ENCODE measurements at places on chromosomes 3 and 15.

GRCh38 chr15:33742800-33743199 is 225.5 kb upstream of the CHRM5 start:
- peak; percentile 52 for DNase-seq

GRCh38 chr3:153260681-153261080 is 98.7 kb downstream of the RAP2B start:
- DNase-seq: no peak

GRCh38 chr15:69760890-69761568 is 308.4 kb downstream of the RPLP1 start:
- DNase-seq: peak; percentile 91

DNA sequence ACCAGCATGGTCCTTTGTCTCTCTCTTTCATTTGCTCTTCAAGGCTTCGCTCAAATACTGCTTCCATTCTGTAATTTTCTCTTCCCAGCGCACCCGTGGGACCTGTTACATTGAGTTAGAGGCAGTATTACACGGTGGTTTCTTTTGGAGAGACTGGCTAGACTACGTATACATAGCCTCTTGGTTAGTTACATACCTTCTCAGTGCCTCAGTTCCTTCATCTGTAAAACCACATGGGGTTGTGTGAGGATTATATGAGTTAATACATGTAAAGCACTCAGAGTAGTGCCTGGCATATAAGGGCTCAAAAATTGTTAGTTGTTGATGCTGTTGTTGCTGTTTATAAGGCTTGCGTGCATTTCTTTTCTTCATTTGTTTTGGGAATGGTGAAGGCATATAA is 33.8 kb downstream of the UBE2E2 start:
- no peak for DNase-seq

DNA sequence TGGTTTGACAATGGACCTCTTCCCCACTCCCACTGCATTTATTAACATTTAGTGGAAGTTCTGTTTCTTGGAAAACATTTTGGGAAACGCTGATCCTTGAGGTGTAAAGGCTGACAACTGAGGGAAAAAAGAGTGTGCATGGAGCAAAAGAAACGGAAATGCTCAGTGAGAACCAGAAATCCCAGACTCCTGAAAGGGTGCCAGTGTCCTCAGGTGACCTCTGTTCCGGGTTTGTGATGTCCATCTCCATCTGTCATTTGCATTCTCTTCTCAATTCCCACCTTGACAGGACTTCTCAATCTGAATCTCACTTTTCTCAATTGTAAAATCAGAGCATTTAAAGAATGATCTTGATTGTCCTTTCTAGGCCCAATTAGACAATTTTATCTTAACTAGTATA is 71.1 kb upstream of the FAM3D start:
- DNase-seq: no peak

DNA sequence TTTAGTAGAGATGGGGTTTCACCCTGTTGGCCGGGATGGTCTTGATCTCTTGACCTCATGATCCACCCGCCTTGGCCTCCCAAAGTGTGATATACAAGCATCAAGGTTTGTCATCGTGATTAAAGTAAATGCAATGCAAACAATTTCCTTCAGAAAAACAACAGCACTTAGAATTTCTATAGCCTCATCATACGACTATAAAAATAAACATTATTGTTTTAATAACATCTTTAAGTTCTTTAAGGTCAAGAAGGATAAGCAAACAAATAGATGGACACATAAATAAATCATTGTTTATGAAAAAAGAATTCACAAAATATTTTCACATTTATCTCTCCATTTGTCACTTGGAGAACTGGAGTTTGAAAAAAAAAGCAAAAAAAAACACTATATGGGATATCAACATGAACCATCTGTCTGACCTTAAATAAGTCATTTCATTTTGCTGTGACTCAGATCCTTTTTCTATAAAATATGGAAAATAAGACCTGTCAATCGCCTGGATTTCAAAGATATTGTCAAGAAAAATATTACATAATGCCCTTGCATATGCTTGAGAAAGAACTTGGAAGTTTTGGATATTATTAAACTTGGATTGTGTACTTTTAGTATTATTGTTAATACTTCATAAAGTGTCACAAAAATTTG is 642.0 kb upstream of the KCNMB2 start:
- no peak for DNase-seq
